ENCODE measurements at places on chromosomes 3 and 15.
A peak's percentile ranks its signal among the peaks of the same experiment; 100 is the strongest.

DNA sequence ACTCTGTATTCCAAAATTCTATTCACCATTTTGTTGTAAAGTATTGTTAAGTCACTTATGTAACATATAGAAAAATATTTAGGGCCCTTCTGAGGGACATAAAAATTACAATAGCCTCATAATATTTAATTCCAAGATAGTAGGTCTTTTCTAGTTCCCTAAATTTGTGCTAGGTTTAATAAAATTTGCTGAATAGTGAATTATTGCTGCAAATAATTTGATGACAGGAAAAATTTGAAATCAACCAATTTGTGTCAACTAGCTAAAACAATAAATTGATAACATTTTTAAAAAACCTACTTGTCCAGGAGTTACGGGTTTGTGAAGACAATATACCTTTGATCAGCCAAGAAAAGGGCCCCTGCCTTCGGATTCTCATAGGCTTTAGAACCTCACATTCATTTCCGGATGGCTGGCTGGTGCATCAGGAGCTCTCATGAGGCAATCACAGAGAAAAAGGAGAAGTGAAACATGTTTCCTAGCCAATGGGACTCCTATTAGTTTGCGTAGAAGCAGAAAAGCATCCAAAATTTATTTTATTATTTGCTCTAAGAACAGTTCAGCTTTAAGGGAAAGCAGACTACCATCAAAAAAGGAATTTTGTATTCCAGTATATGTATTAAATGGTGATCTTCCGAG is 177.2 kb downstream of the LRRC3B start:
- DNase-seq = no peak

DNA sequence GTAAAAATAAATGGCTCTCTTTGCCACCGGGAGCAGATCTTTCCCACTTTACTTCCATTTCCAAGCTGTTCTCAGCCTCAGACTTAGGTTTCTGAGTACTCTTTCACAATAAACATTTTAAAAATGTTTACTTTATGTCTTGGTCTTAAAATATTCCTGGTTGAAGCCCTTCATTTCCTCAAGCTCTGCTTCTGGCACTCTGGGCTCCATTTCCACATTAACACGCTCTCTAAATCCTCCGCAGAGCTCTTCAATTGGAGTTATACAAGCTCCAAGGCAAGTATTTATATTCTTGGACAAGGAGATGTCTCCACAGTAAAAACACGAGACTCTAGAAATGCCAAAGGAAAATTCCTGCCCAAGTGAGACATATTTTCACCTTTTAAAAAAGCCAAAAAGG is 169.3 kb downstream of the GREM1 start:
- no peak for DNase-seq

DNA sequence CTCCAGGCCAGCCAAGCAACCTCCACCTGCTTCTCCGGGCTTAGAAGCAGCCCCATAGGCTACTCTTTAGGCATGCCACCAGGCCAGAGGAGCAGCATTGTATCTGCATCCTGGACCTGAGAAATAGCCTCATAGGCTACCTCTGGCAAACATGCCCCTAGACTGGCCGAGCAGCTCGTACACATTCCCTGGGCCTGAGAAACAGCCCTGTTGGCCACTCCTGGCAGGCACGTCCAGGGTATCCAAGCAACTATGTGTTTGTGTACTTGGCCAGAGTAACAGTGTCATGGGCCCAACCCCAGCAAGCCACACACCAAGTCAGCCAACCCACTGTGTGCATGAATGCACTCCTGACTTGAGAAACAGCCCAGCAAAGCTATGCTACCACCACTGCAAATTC is 498.7 kb upstream of the CDIN1 start:
- no peak for DNase-seq

- DNase-seq = no peak
Observed at GRCh38 chr15:57015897-57016296, 97.5 kb downstream of the TCF12 start.

DNA sequence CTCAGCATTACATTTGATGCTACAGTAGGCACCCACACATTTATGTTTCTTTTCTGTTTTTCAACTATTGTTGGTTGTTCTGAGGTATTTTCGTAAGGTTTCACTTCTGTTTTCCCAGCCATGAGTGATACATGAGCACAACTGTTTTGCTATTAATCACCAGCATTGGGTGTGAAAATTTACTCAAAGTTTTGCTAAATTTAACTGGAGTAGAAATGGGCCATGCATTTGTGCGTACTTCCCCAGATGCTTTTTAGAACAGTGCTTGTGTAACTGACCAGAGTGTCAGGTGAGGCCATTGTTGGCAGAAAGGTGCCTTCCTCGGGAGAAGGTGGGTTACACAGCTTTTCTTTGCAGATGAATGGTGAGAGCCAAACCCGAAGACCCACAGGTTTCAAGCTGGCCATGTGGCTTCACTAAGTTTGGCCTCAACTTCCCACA is 70.4 kb downstream of the ST6GAL1 start:
- no peak for DNase-seq

DNA sequence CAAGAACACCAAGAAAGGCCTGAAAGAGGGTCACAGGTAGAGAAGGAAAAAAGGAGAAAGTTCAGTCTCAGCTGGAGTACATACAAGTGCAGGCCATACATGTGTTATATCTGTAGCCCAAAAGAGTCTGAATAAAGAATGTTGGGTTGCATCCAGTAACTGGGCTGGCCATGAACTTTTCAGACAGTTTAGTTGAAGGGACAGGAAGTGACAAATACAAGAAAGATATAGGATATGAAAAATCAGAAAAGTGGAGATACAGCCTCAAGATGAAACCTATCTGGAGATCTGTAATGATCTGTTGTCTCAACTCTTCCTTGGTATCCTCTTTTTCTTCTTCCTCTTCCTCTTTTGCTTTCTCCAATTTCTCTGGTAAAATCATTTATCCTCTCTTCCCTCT is 671.7 kb downstream of the MECOM start:
- no peak for DNase-seq

DNA sequence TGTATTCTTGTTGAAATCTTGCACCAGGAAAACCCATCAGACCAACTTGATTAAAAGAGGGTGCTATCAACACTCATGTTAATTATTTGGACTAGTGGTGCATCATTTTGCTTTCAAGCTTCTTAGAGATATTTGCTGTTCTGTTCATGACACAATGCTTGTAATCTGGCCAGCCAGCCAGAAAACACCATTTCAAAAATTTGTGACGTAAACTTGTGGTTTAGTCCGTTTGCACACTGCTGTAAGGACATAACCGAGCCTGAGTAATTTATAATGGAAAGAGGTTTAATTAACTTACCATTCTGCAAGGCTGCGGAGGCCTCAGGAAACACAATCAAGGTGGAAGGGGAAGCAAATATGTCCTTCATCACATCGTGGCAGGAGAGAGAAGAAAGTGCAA is 374.3 kb upstream of the TGFBR2 start:
- DNase-seq = no peak

DNA sequence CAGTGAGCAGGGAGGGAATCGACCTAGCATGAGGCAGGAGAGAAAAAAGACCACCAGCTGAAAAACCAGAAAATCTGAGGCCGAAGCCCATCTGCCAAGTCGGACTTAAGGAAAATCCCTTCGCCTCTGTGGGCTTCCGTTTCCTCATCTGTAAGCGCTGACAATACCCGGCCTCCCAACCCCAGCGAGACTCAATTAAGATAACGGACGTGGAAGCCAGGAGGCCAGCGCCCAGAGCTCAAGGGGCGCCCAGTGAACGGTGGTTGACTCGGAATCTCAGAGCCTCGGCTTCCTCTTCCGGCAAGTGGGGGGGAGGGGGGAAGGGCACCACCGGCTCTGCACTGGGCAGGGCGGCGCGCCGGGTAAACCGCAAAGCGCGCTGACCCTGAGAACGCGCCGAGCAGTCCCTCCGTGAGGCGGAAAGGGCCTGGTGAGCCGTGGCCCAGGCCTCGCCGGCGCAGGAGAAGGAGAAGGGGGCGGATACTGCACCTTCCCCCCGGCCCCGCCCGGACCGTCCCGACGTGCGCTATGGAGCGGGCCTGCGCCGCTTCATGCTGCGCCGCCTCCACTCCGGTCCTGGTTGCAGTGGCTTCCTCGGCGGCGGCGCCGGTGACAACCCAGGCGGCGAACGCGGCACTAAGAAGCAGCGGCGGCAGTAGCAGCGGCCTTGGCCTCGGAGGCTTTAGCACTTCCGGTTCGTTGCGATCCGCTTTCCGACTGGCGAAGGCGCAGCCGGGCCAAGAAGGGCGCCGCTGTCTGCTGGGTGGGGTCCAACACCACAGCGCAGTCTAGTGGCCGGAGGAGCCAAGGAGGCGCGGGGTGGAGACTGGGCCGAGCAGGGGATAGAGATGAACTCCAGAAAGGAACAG is at the start of gene DPP8:
Gene DPP8 (minus strand): TSS at position 693 of the 869 bp plus-strand sequence. CDS start 5,136 bp downstream, outside the sequence.
- DNase-seq = peak; percentile 83

GRCh38 chr15:46856839-46857502 is 860.3 kb upstream of the SEMA6D start:
- DNase-seq = no peak

DNA sequence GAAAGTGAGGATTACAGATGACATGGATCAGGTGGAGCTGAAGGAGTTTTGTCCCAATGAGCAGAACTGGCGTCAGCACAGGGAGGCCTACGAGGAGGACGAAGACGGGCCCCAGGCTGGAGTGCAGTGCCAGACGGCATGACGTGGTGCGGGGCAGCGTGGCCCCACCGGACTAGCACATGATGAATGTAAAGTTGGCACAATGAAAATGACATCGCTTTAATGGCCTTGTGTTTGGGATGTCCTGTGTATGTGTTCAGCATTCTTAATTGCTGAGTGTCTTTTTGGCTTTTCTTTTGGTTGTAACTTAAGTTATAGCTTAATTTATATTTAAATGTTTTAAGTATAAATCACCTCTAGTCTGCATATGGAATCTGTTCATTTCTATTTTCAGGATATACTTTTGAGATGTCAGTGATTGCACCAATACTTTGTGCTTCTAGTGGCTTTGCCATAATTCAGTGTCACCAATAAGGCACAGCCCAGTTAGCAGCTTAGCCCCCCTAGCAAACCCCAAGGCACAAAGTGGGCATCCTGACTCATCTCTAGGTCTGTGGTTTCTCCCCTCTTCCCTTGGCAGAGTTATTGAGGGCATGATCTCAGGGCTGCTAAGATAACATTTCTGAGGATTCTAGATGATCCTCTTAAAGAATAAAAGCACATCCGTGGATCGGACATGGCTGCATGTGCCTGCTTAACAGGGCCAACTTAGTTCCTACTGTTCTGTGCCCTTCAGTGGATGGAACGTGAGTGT is 16.1 kb downstream of the DNAJA4 start:
- DNase-seq = no peak
